ENCODE measurements at places on chromosomes 11 and 22. TPM values are rescaled to one million over a fixed set of nuclear protein-coding genes. Genes with fewer than 3 reads are reported as not detected.

- no peak for DNase-seq
These were observed 26.5 kb upstream of the SCARF2 start for GRCh38 chr22:20464096-20464614.

- no peak for DNase-seq
These were observed 38.8 kb downstream of the OSBPL5 start for GRCh38 chr11:3126207-3126865.

DNA sequence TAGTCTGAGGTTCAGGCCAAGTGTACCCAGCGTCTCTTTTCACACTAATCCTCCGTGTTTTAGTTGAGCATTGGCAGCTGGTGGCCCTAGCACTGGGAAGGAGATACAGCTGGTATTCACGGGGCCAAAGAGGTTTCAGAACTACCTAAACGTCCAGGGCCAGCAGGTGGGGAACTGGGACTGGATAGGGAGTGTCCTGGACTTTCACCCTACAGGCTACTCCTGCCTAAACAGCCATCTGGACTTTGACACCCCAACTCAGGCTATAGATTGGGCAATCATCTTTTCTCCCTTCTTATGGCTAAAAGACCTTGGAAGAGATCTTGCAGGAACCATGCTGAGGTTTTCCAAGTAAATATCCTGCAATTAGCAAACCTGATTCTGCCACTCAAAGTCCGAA lies 2.8 kb downstream of the SPON1 start:
- DNase-seq, result no peak

DNA sequence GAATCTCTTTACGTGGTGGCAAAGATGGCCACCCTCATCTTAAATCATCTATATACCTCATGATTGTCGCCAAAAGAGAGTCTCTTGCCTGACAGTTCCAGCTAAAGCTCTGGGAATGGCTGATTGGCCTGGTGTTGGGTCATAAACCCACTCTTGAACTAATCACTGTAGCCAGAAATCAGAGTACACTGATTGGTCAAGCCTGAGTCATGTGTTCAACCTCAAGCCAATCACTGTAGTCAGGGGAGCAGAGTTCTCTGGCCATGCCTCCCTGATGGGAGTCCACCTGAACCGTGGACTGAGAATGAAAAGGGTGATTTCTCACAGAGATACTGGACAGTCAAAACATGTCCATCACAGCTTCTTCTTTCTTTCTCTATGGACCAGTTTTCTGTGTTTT lies 45.8 kb downstream of the RCN1 start:
- DNase-seq, result no peak

GRCh38 chr11:50298182-50298988 lies 265.7 kb downstream of the OR4C45 start:
- no peak for DNase-seq

- DNase-seq, result peak; percentile 100
These were observed at the start of gene PATL1 for GRCh38 chr11:59668950-59669610. TSS of gene PATL1 (minus strand) at chr11:59669037. CDS start at chr11:59668895, 142 bp downstream.

GRCh38 chr11:120065876-120066275 lies 72.0 kb downstream of the TRIM29 start:
- DNase-seq, result no peak

DNA sequence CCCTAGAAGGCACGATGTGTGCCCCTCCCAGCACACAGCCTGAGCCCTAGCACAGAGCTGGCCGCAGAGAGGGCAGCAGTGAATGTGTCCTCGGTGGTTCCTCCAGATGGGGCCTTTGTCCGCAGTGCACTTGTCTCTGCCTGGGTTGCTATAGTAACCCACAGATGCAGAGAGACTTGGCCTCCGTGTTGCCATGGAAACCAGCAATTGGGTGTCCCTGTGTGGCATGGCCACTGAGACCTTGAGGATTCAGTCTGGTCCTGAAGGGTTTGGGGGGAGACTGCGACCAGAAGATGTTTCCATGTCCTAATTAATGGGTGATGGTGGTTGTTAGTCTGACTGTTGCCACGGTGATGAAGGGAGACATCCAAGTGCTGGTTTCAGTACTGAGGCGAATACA lies 42.6 kb upstream of the TUB start:
- no peak for DNase-seq

DNA sequence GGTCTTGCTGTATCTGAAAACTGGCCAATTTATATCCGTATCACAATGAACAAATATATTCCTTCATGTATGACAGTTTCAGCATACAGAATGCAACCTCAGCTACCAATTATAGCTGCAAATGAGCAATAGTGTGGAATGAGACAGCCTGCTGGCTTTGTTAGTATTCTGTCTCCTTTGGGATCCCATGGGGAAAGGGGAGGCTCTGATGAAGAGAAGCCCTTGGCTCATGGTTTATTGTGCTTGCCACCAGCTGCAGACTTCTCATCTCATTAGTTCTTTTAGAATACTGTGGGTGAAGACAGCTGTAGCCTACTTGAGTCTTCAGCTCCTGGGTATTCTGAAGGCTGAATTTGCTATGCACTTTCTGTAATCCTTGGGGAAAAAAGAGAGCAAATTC lies 42.4 kb downstream of the PITPNB start:
- DNase-seq, result peak; percentile 63

GRCh38 chr22:23398701-23399366 lies 181.3 kb downstream of the IGLL1 start:
- no peak for DNase-seq

- DNase-seq, result no peak
These were observed 74.6 kb downstream of the RAB30 start for GRCh38 chr11:82996966-82997606.

DNA sequence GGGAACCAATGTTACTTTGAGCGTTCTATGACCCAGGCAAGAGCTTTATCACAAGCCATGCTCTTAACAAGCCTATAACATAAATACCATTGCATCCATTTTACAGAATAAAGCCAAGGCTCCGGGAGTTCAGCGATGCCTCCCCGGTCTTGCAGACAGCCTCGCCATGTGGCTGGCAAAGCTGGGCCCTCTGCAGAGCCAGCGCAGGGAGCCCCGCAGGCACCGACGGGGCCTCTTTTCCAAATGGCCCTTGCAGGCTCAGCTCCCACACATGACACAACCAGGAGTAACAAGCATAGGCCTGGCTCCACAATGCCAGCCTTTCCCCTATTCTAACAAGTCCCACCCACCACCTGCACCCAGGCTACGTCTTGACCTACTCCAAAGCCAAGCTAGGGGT lies 72.2 kb upstream of the TSPAN18 start:
- no peak for DNase-seq

- DNase-seq, result no peak
These were observed 105.3 kb upstream of the E2F8 start for GRCh38 chr11:19345848-19346681.

- DNase-seq, result peak; percentile 35
These were observed 24.1 kb upstream of the CCDC188 start for GRCh38 chr22:20174785-20175596.

GRCh38 chr11:68463714-68464113 lies 3.2 kb downstream of the PPP6R3 start:
- DNase-seq, result no peak

DNA sequence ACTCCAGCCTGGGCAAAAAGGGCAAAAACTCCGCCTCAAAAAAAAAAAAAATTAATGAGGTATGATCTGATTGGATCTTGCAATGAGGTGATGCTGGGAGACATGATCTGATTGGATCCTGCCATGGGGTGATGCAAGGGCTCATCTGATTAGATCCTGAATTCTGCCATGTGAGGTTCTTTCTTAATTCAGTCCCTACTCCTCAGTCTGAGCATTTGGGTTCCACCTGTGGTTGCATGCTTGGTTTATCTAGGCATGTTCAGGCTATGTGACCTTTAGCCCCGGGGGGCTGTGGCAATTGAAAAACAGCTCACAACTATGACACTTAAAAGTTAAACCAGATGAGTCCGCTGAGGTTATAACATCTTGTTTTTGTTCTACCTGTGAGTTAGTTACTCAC lies 4.8 kb upstream of the TRIM6 start:
- DNase-seq, result no peak

DNA sequence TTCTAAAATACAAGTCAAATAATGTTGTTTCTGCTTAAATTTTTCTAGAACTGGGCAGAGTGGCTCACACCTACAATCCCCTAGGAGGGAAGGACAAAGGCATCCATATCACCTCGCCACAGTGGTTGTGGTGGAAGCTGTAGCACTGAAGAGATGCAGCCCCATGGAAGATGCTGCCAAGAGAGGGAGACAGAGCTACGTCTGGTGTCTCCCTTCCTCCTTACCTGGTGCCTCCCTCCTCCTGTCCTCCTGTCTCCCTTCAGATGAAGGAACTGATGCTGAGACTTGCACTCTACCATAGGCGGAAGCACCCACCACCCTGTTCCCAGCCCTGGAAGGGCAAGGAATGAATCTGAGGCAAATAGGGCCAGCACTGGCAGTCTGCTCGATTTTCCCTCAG lies 22.3 kb downstream of the MMP27 start:
- no peak for DNase-seq

DNA sequence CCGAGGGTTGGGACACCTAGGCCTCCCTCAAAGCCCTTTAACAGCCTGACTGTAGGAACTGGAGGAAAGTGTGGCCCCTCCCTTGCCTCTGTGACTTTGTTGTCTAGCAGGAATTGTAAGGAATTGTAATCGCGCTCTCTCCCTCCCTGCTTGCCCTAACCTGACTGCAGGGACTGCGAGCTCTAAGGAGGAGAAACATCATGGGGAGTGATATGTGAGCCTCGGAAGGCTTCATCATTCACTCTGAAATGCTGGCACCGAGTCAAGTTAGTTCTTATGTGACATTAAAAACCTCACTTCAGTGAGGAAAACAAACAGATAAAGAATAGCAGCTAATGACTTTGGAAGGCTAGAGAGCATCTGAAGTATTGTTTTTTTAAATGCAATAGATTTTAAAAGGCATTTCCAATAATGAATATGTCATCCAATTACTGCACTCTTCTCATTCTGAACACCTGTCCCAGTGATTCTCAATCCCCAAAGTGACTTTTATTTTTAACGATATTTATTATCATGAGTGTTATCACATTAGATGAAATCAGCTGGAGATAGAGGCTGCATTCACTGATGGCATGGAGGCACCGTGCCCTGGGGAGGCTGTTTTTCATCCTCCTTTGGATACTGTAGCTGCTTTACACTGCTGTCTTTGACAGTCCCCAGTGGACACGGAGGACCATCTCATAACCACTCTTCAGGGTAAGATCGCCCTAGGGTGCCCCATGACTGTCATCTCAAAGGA lies 58.5 kb upstream of the NTM start:
- DNase-seq, result no peak

DNA sequence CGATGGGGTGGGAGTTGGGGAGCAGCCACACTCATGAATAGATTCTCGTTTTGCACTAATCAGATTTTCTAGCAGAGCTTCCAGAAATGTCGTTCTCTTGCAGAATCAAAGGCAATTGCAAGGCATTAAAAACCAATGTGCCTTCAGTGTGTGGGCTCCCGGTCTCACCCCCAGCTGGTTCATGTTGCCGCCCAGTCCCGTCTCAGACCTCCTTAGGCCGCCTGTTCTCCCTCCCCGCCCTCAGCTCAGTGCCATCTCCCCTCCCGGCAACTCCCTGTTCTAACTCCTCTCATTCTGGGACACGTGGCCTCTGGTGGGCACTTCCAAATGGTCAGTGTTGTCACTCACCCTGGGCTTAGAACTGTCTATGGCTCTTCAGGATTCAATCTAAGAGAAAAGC lies 42.5 kb upstream of the SMIM38 start:
- no peak for DNase-seq

DNA sequence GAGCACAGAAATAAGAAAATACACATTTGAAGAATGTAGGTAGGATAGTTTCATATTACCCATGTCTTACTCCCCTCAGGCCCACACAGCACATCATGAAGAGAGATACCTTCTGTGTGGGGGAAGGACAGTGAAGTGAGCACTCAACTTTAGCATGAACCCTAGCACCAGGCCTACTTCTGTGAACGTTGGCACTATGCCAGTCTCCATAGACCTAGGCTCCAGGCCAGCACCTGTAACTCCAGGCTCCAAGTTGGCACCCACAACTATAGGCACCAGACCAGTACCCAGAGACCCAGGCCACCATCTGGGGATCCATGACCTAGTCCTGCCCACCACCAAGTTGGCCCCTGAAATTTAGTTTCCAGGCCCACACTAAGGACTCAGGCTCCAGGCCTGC lies 410.9 kb downstream of the INSC start:
- no peak for DNase-seq

DNA sequence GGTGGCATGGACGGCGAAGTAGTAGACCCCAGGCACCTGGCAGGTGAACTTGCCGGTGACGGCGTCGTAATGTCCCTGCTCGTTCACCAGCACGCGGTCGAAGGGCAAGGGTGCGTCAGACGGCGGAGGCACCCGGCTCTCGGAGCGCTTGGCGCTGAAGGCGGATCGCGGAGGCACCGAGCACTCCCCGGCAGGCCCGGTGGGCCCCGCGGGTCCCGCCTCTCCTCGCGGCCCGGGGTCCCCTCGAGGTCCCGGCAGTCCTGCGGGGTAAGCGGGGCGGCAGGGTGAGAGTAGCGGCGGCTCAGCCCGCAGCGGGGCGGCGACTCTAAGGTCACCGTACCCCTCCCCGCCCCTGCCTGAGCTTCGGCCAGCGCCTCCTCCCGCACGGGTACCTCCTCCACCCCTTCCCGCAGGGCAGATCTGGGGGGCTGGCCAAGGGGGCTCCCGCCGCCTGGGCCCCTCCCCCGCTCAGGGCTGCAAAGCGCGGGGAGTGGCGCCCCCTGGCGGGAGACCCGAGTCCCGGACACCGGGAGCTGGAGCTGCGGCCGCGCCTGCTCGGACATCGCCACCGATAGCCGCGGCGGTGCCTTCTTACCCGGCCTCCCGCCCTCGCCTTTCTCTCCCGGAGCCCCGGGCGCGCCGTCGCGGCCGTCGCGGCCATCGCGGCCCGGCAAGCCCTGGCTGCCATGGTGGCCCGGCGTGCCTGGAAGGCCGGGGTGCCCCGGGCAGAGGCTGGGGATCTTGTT lies 921 bp downstream of the C1QTNF5 start:
- peak; percentile 86 for DNase-seq

DNA sequence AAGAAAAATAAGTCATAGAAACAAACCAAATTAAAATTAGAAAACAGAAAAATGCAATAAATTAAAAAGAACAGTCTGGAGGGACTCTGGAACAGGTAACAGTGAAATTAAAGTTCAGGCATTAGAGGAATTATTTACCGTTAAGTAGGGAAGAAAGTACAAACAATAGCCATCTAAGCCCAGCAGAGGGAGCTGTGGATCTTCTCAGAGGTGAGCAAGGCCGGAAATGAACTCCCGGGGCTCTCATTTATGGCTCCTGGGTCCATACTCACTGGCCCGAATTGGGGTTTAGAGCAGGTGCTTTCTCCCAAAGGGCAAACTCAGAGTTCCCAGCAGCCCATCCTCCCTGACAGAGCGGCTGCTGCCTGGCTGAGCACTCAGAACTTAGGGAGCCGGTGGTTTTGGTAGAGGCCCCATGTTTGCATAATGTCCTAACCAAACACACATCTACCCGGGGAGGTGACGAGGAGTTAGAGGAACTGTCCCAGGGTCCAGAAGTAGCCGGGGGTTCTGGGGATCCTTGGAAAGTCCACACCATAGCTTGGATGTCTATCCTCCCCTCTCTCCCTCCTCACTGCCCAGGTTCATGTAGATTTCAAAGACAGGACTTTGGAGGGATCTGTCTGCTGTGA lies 87.8 kb upstream of the VPREB1 start:
- DNase-seq, result peak; percentile 61

Gene CHRM4
- total RNA-seq, result not detected

Gene CPT1A
- total RNA-seq, result 10.0 TPM

Gene ART1
- total RNA-seq, result 5.7 TPM

Gene GGTLC2
- not detected for total RNA-seq

Gene PHLDA2
- not detected for total RNA-seq

Gene STK33
- 3.8 TPM for total RNA-seq

Gene SUSD2
- total RNA-seq, result 0.40 TPM

Gene FAM118A
- total RNA-seq, result 16.9 TPM

Gene GRAMD1B
- 7.4 TPM for total RNA-seq

Gene CRYBA4
- not detected for total RNA-seq

Gene OR6T1
- not detected for total RNA-seq

Gene GRIA4
- 12.9 TPM for total RNA-seq

Gene SYT13
- total RNA-seq, result 0.49 TPM

Gene SCGB2A2
- total RNA-seq, result not detected
